ENCODE measurements at places on chromosomes 1 and 21. TPM values are rescaled to one million over a fixed set of nuclear protein-coding genes. Genes with fewer than 3 reads are reported as not detected.

SPRR2G gene
- not detected for total RNA-seq

CFHR2 gene
- total RNA-seq: not detected

MROH9 gene
- not detected for total RNA-seq

SPRR4 gene
- total RNA-seq: not detected

LCE2C gene
- total RNA-seq: not detected

CAMK2N1 gene
- total RNA-seq: 25.1 TPM

CBR3 gene
- total RNA-seq: 17.7 TPM

OR6F1 gene
- total RNA-seq: not detected

ANGPTL3 gene
- not detected for total RNA-seq
